Activated T-cell treated with anti-CD3 and anti-CD28 coated beads, Interleukin-2, amount 50 U/mL, for 48 hours (primary cell): ENCODE measurements at places on chromosomes 2 and 18.

- DNase-seq = no peak
Measured at GRCh38 chr2:169107645-169108044, 38.3 kb downstream of the DHRS9 start.

DNA sequence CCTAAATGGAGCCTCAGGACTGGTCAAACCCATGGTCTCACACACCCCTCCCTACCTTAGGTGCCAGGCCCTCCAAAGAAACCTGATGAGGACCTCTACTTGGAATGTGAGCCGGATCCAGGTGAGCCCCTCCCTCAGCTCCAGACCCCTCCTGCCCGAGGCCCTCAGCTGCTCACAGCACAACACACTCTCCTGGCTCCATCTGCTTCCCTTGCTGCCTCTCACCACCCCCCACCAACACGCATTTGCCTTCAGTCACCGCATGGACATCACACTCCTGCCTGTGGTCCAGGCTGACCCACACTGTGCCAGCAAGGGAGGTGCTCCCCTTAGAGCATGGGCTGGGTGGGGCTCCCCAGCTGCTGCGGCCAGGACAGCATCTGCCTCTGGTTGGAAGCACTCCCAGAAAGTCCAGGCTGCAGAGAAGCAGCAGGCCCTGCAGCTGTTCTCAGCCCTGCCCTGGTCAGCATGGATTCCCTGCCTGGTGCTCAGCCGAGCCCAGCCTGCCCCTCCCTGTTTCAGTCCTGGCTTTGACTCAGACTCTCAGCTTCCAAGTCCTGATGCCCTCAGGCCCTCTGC is 15.1 kb downstream of the SH2D6 start:
- no peak for DNase-seq

DNA sequence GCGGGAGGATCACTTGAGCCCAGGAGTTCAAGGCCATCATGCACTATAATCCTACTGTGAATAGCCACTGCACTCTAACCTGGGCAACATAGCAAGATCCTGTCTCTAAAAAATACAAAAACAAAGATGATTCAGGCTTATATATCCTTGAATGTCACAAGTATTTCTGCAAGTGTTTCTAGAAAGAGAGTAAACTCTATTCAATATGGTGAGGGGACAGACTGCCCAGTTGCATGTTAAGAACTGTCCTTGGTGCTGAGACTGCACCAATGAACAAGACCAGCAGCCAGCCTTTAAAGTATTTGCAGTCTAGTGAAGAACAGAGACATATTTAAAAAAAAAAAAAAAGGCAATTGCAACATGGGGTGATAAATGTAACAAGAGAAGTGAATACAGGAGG is 16.4 kb downstream of the MAP3K19 start:
- no peak for DNase-seq

DNA sequence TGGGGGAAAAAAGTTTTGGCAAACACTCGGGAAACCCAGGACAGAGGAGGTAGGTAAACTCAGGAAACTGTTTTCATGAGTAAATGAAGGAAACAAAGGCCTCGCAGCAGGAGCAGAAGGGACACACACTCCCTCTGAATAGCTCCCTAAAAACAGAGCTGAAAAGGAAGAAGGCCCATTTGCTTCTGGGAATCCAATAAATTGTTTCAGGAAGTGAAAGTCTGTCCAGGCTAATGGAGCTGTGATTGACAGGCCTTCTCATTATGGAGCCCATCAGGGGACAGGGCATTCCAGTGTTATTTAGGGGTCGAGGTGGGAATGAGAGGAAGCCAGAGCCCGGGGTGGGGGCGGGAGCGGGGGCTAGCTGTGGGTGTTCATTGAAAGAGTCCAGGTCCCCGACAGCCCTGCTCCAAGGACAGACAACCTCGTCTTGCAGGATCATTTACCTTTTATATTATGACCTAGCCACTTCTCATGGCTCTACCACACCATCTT is 81.2 kb downstream of the GBX2 start:
- no peak for DNase-seq

- DNase-seq = no peak
Measured at GRCh38 chr2:231123362-231123898, 1.4 kb downstream of the HTR2B start.

DNA sequence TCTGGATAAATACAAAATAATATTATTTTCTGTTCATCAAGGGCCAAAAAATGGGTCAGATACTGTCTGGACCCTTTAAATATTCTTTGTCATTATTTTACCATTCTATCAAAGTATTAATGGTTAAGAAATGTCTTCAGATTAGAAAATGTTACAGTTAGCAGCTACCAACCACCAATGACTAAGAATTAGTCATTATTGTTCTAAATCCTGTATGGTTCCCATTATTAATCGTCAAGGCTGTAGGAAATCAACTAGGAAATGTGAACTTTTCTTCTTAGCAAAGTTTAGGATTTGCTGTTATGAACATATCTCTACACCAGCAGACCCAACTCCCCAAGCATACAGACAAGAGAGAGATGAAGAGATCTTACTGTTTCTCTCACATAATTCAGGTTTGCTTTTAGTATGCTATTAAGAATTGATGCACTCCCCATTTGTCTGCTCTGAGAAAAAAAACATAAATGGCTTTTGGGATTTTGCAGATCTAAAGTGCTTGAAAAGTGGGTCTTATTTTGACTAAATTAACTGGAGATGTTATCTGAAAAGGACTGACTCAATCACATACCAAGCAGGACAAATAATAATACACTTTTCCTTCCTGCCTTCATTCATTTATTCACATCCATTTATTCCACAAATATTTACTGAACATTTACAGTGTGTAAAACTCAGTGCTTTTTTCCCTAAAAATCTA is 147.7 kb downstream of the PPP1R1C start:
- no peak for DNase-seq
